ENCODE measurements at places on chromosomes 16 and 17.

- DNase-seq = no peak
These were observed 158.4 kb downstream of the KCNJ2 start for GRCh38 chr17:70327723-70328122.

DNA sequence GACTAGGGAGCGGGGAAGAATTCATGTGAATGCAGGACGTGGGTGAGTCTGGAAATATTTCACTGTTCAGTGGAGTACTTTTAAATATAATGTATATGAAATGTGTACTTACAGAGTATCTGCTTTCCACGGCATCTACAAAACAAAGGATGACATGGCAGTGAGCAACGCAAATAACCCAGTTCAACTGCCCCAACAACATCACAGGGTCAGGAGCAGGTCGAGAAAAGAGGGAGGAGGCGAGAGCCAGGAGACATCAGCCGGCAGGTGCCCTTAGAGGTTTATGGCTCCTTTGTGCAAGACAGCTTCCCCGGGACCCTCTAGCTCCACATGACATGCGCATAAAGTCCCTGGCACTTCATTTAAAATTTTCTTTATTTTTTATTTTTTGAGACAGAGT lies 61.1 kb downstream of the PECAM1 start:
- no peak for DNase-seq

DNA sequence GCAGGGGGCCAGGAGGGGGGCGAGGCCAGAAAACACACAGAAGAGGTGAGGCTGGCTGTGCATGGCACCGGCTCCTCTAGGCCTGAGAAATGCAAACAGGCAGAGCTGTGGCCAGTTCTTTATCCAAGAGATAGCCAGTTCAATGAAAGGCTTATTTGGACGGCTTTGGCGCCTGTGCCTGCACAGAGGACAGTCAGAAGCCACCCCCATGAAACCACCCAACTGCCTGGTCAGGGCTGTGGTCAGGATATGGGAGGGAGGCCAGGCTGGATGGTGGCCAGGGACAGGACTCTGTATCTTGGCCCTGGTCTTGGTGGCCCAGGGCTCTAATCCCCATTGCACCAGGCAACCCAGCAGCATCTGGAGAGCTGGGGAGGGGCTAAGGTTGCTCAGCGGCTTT lies 24.5 kb upstream of the GPRC5C start:
- no peak for DNase-seq

DNA sequence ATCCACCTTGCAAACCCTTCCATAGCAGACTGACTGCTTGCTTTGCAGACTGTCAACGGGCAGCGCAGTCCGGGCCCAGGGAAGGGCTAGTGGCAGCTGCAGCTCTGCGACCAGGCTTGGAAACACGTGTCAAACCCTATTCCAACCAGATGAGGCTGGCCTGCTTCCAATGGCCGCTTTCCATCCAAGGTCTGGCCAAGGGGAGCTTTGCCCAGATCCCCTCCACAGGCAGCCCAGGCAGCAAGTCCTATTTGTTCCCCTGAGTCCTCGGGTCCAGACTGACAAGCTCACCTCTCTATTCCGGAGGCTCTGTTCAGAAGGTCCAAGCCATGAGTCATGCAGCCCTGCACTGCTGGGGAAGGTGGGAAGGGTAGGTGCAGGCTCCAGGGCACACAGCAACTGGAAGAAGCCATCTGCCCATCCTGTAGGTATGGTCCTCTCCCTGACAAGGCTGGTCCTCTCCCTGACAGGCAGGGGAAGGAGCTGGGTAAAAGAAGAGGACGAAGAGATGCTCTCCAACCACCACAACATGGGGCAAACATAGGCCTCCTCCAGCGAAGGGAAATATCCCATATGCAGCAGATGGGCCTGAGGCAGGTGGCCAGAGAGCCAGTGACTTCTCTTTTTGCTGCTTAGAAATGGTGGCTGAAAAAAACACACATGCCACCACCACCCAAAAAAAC lies 22.6 kb upstream of the AXIN2 start:
- DNase-seq = no peak

DNA sequence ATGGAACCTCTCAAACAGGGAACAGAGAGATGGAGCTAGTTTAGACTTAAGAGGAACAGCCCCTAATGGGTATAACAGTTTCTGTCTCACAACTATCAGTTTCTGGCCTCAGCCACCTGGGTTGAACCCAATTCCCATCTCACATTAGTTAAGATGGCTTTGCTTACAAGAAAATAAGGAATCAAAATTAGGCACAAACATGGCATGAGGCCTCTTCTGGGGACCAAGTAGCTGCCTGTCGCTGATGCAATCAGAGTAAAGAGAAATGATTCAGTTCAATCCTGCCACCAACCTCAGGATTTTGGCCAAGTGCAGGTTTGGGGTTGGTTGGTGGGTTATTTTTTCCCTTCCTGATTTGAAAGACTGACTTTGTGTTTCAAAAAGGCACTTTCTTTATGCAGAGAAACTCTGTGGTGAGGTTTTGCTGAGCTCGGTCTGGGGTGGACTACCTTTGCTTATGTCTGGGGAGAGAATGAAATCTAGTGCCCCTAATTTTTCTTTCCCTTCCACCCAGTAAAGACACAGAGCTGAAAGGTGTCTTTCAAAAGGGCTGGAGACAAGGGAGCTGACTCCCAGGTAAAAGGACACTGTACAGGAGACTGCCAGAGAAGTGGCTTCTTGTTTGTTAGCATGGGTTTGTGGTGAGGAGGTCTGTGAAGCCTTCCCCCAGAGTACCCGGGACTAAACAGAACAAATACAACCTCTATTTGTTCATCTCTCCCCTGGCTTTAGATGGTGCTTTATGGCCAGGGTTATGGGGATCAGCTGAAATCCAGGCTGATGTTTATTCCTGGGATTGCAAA lies 44.8 kb upstream of the NFAT5 start:
- no peak for DNase-seq

- no peak for DNase-seq
These were observed 2.3 kb upstream of the PCYT2 start for GRCh38 chr17:81913394-81914102.

DNA sequence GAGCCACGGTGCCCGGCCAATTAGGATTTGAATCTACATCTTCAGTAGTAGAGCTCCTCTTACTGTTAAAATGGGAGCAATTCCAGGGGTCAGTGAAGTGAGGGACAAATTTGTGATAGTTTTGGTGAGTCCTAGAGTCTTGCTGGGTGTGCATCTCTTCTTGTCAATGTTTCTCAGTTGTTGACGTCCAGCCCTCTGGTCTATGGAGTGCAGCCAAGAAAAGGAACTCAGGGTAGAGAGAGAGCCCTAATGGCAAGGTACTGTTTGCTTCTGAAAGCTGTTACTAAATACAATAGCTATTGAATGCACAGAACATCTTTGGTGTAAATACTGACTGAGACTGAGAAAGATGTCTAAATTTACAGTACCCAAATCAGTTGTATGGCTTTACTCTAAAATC lies 282.5 kb upstream of the SALL1 start:
- DNase-seq = no peak

GRCh38 chr16:23893986-23894385 lies 58.2 kb downstream of the PRKCB start:
- no peak for DNase-seq

Data from NCI-H187 (cell line).